ENCODE measurements at places on chromosomes 6 and 20.

- DNase-seq, result peak; percentile 71
Measured at GRCh38 chr6:132498638-132499037, 14.3 kb downstream of the STX7 start.

DNA sequence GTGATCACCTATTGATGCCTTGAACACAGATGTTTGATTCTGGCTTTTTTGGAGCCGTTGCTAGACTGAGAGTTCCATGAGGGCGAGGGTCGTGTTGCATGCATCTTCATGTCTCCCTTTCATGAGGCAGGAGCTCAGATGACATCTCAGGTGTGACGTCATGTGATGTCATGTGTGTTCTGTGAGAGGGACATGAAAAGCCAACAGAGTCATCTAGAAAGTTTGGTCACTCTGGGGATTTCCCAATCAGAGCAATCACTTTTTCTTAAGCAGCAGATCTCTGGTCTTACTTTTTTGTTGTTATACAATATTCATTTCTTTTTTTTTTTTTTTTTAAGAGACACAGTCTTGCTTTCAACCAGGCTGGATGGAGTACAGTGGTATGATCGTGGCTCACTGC, 411.8 kb downstream of the PREX1 start:
- DNase-seq, result no peak

- no peak for DNase-seq
Measured at GRCh38 chr6:170250981-170251775, 39.7 kb downstream of the DLL1 start.

DNA sequence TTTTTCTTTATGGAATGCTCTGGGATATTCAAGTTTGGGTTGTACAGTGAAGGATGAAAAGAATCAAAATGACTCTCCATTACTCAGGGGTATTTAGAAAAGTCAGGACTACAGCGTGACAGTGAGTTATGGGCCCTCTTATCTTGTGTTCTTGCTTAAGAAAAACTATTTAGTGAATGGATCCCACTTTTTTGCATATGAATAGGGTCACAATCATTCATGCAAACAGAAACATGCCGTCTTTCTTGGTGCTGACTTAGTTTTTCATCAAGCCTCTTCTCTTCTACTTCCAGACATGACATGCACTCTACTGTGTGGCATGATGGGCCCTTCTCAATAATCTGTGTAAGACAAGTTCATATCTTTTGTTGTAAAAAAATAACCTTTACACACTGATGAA, 488.4 kb upstream of the MMS22L start:
- DNase-seq, result no peak

DNA sequence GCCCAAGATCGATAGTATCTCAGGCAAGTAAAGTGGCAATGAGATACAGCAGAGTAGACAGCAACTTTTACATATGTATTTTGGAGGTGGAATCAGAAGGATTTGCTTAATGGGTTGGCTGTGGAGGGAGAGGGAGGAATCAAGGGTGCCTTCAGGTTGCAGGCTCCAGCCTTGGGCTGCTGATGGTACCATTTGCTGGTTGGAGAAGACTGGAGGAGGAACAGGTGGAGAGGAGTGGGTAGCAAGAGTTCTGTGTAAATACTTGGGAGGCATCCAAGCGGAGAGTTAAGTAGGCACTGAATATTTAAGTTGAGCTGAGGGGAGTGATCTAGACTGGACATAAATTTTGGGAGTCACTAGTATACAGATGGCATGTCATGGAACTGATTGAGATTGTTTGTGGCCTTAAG, 5.2 kb downstream of the BICRAL start:
- no peak for DNase-seq

GRCh38 chr20:49602345-49603208, 34.6 kb upstream of the PTGIS start:
- DNase-seq, result no peak

DNA sequence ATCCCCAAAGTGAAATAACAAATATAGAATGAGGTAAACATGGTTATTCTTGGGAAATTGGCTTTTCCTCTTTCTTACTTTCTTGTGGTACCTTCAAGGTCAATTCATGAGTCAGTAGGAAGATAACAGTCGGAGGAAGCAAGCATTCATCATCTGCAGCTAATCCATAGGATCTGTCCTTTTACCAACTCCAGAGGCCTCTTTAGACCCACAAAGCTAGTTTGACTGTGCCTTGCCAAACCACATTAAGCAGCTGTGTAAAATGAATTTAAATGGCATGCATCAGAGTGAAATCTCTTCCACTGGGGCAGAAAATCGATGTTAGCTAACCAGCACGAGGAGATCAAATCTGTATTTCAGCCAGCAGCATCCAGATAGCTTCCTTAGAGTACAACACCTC, 171.3 kb downstream of the TMEM242 start:
- no peak for DNase-seq

DNA sequence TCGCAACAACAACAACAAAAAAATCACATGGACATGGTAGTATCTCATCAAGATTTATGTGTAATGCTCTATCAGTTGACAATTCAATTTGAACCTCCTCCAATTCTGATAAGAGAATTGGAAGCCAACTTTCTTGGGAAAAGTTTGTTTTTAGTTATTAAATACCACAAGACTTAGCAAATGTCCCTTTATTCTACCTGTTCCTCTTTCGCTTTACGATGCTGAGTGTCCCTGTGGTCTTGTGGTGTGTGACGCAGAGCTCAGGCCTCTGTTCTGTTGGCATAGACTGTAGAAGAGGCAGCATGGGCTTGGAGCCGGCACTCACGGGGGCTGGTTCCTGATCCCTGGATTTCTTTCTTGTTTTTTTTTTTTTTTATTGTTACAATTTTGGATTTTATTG, 76.7 kb downstream of the PSMB1 start:
- peak; percentile 10 for DNase-seq

DNA sequence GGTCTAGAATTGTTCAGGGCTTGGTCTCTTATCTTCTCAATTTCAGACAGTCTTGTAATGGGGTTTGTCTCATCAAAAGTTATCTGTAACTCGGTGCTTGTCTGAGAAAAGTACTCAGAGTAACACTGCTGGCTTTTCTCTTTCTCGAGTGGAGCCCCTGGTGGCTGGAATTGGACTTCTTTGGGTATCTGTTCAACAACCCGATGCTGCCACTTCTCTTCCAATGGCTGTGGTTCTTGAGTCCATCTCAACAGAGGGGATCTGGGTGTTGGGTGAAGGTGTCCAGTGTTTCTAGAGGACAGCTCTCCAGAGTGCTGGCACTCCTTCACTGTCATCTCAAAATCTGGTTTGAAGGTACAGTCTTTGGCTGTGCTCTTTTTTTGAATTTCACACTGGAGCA, 24.6 kb downstream of the DST start:
- DNase-seq, result no peak

DNA sequence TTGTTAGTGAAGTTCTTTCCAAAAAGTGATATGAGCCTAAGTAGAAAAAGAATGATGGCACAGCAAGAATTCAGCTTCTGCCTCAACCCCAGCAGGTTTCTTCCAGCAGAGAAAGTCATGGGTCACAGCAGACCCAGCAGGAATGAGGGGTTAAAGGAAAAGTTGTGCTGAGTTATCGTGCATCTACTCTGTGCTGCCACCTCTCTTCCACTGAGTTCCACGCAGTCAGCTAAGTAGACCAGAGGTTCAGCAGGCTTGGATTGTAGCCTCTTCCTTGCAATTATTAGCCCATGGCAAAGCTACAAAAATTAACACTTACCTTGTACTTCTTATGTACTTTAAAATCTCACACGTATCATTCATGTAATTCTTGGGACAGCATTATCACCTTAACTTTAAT, 510.8 kb downstream of the PTPRT start:
- no peak for DNase-seq

GRCh38 chr20:62918831-62919230, 7.5 kb downstream of the DIDO1 start:
- peak; percentile 45 for DNase-seq

GRCh38 chr20:675453-676314, at the start of gene SCRT2:
Gene SCRT2, minus strand, starts transcription at chr20:675802. Its CDS starts 201 bp downstream, at chr20:675601.
- peak; percentile 59 for DNase-seq

DNA sequence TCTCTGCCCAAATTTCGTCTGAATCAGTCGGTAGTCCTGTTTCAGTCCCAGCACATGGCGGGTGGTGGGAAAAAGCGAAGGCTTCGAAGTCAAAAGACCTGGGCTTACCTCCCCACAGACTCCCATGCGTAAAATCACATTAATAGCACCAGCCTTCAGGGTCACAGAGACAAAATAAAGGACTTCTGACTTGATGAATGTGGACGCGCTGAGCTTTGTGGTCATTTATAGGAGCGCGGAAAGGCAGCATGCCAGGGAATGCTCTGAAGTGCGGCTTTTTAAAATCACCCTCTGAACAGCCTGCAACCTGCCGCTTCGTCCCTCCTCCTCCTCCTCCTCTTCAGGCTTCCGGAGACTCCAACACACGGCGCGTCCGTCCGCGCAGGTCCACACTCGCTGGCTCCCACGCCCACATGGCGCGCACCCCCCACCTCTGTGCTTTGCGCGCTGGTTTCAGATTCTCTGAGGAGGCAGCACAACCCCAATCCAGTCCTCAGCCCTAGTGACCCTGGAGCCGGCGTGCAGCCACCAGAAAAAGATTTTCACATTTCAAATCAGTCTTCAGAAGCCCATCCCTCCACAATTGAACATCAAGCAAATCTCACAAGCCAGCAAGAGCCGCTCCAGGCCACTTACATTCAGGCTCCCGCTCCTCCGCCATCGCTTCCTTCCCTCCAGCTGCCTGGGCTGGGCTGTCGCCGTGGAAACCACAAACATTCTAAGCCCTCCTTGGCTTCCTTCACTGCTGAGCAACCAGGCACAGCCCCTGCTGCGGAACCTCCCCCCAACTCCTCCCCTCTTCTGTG, at the start of gene C6orf118:
Gene C6orf118 (minus strand): TSS at position 680 of the 806 bp plus-strand sequence. CDS start 19 bp downstream, at position 661.
- no peak for DNase-seq

DNA sequence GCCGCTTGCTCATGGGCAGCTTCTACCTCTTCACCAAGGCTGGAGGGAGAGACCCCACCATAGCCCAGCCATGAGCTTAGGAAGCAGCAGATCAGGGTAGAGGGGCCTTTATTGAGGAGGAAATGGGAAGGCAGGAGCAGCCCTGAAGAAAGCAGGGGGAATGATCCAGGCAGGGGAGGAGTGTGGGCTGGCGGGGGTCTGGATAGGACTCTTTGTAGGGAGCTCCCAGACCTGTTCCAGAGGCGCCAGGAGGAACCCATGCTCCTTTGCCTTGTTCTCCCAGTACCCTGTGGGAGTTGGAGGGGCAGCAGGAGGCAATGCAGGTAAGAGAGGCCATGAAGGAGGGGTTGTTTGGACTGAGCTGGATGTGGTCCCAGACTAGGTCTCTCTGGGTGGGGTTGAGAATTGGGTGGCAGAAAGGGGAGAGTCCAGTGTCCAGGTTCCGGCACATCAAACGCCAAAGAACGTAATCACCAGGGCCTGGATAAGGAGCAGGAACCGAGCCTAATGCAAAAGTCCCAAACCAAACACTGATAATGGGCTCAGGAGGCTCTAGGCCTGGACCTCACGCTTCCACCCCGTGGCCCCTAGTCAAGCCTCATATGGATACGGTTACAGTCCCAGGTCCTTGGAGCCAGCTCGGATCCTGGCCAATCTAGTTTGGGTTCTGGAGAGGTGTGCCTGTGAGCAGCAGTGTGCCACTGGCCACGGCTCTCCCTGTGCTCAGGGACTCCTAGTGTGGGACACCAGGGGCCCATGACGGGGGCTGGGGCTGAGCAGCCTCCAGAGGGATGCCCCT, 12.1 kb upstream of the PGC start:
- DNase-seq, result no peak

All from B cell (primary cell).